ENCODE measurements at places on chromosomes 1 and 21.

GRCh38 chr1:41386196-41386663, 25.0 kb downstream of the FOXO6 start:
- DNase-seq = no peak

DNA sequence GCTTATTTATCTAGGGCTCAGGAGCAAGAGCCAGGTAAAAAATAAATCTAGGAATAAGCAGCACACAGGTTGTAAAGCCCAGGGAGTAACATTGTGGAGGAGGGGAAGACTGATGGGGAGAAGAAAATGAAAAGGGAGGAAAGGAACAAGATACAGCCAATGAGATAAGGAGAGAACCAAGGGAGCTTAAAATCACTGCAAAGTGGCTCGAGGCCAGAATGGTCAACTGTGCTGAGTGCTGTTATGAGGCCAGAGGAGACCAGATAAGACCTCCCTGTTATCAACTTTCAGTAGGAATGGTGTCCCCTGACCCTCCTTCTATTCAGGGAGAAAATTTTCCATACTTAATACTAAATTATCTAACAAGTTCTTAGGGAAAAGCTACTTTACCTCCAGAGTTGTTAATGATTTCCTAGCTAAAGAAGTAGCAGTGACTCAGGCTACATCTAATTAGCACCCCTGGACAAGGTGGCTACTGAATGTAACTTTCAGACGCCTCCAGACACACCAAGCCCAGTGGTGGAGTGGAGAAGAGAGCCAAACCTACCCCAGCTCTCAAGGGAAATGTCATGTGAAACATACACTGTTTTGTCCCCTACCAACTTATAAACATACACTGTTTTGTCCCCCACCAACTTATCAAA, 25.5 kb downstream of the ENAH start:
- DNase-seq = no peak

DNA sequence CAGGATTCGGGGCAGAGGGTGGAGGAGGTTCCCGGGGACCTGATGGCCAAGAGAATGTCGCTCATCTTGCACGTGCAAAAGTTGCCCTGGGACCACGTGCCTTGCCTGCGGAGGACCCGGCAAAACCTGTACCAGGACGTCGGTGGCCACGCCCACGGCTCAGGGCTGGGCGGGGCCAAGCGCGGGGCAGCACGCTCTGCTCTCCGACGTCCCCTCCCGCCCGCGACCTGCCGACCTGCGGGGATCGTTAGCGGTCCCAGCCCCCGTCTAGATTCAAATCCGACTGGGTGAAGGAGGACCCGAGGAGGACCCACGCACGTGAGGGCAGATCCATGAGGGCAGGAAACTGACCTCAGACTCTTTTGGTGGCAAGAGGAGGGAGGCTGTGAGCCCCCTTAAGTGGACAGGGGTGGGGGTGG, at the start of gene C1orf167:
C1orf167 (plus strand) TSS at position 206 of the 419 bp plus-strand sequence. CDS start 2,208 bp downstream, outside the sequence.
- DNase-seq = no peak

DNA sequence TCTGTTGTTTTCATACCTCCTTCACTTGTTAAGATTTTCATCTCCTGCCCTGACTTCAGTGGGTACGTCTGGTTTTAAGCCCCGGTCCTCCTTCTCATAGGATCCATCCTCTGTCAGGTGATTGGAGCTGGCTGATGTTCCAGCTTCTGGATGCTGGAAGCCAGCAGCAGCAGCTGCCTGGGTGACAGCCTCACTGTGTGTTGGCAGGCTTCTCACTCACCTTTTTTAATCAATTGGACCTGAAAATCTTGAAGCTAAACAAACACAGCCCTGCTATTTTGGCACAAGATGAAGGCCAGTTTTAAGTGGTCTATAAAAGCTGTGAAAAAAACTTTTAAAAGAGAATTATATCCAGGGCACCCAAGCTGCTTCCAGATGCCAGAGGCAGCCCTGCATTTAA, 181.0 kb downstream of the DISC1 start:
- no peak for DNase-seq

GRCh38 chr1:53616927-53617326, 122.0 kb downstream of the GLIS1 start:
- DNase-seq = no peak

GRCh38 chr1:15454256-15454655, 2.3 kb upstream of the CELA2A start:
- DNase-seq = peak; percentile 64

DNA sequence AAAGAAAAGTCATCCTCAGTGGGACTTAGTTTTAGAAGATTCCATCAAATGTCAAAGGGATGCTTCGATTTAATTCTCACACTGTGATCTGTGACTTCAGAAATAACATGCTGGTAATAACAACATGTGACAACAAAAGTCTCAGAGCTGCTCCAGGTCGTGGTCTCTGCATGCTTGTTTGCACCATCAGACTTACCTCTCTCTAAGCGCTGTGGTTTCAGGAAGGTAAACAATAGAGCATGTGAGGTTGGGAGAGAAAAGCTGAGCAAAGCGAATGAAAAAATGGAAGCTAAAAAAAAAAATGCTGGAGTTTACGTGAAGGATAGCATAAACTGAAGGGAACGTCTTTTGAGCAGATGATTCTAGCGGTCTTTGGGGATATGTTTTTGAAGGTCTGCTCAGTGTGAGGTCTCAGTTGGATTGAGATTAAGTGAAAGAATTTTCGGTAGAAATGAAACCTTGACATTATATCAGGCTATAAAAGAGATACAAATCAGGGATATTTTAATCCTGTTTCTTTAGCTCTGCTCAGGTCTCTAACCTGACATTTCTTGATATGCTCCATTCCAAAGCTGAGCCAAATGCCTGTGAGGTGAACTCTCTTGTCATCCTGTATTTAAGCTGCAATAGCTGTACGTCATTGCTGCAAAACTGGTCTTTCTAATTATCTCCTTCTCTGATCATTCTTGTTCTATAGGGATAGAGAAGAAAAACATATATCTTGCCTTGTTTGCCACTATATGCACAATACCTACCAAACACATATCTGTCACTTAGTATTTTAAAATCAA, 86.5 kb downstream of the C1orf21 start:
- DNase-seq = no peak

GRCh38 chr1:77652268-77652667, 30.2 kb downstream of the ZZZ3 start:
- peak; percentile 84 for DNase-seq

- DNase-seq = peak; percentile 32
Observed at GRCh38 chr1:52571783-52572182, 18.9 kb upstream of the TUT4 start.

GRCh38 chr1:171736196-171736595, 5.7 kb downstream of the VAMP4 start:
- DNase-seq = no peak

- DNase-seq = peak; percentile 63
Observed at GRCh38 chr21:25859235-25859929, 124.6 kb downstream of the GABPA start.

DNA sequence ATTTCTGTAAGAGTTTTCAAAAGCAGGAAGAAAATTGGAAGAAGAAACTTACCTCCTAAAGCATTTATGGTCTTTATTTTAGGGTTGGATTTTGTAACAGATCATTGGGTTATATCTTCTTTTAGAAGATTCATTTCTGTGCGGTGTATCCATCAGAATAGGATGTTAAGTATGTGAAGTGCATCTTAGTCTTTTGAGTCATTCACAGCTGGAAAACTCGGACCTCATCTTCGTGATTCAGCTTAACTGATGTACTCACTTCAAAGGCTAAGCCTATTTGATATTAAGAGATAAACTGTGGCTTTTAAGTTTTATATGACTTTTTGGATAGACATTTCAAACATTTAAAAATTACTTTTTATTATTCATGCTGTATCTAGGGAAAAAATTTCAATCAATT, 56.3 kb downstream of the GIPC2 start:
- DNase-seq = peak; percentile 88

GRCh38 chr21:37210799-37211198, 56.3 kb downstream of the VPS26C start:
- DNase-seq = no peak

DNA sequence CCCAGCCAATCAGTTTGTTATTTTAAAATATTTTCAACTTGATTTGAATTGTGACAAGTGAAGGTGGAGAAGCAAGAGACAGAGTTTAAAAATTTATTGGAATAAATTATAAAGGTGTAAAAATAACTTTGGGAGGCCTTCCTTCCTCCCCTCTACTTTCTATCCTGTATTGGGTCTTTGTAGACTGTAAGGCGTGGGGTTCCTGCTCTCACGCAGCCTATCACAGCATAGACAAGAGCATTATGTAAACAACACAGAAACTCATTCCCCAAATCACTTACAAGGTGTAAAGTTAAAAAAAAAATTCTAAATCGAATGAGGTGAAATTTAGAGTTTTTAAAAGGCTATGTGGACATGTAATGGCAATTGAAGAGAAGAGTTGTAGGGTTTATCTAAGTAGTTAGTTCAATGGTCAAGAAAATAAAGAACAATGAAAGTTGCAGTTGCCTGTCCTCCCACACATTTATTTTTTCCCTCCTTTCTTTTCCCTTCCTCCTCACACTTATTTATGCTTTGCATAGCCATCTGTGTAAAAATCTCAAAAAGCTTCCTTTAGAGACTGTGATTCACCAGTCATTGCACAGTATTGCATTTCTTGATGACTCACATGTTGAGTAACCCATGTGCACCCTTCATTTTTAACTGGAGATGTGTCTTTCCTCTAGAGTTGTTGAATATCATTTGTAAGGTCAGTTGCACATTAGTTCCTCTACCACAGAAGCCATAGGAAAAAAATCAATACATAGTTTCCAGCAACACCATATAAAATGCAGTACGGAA, 242.2 kb downstream of the PTPRC start:
- peak; percentile 96 for DNase-seq

DNA sequence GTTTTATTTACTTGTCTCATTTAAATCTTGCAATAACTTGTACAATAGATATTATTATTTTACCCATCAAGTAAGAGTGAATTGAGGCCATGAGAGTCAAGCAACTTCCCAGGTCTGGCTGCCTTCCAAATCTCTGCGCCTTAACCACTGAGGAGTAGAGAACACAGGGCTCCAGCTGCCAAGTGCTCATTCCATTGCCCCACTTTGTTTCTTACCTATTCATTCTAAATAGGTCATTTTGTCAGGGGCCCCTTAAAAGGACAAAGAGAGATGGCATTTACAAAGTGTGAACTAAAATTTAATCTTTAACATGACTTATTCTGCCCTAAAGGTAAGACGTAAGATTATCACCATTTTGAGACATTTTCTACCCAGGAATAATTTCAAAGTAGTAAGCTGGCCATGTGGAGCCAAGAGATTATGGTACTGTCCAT, 3.5 kb downstream of the PPP1R15B start:
- DNase-seq = peak; percentile 70

- no peak for DNase-seq
Observed at GRCh38 chr1:156904187-156904959, 10.9 kb downstream of the PEAR1 start.

GRCh38 chr1:206479183-206480125, 9.2 kb downstream of the IKBKE start:
- DNase-seq = peak; percentile 73

GRCh38 chr1:87644579-87645190, 316.0 kb downstream of the LMO4 start:
- peak; percentile 63 for DNase-seq

Data from fibroblast of skin of scalp (primary cell).